ENCODE measurements at places on chromosomes 7 and 10.

GRCh38 chr7:36084485-36085091, 68.5 kb upstream of the EEPD1 start:
- DNase-seq, result peak; percentile 34

DNA sequence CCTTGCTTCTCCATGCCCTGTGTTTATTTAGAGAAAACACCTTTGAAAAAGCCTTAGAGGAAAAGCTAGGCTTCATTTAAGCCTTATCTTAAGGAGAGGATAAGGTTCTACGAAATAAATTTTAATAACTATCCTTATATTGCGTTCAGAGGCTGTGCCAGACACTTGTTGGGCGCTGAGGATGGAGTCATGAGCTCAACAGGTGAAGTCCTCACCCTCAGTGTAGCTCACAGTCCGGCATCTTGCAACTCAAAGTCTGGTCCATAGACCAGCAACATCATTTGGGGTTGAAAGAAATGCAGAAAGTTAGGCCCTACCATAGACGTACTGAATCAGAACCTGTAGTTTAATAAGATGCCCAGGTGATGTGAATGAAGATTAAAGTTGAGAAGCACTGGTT, 3.8 kb upstream of the STMP1 start:
- no peak for DNase-seq

- DNase-seq, result no peak
Observed at GRCh38 chr10:17028798-17029197, 100.8 kb downstream of the CUBN start.

- DNase-seq, result no peak
Observed at GRCh38 chr10:19812976-19813375, 3.3 kb upstream of the PLXDC2 start.

DNA sequence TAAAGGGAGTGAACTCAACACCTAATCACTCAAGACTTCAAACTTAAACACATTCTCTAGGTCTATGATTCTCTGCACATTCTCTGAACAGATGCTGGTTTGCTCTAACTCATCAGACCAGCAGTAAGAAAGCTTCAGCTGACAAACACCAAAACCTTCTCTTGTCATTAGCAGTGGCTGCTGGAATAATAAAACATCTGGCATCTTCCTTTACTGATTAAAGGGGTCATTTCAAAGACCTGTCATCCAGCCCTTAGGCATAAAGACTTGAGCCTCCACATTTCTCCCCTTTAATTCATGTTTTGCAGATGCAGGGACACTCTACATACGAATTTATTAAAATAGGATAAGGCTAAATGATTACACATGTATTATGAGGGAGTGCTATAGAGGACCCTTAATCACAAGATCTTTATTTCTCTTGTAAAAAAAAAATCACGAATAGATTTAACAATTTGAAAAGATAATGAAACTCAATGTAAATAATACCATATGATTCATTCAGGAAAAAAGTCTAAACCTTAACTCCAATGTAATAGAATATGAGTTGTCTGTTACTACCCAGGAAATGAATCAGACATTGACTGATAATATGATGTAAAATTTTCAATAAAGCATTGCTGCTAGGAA, 152.4 kb upstream of the GNAI1 start:
- DNase-seq, result peak; percentile 52

- no peak for DNase-seq
Observed at GRCh38 chr7:138753610-138754009, 44.2 kb upstream of the TMEM213 start.

GRCh38 chr7:105268511-105269392, 120.0 kb downstream of the SRPK2 start:
- peak; percentile 72 for DNase-seq

DNA sequence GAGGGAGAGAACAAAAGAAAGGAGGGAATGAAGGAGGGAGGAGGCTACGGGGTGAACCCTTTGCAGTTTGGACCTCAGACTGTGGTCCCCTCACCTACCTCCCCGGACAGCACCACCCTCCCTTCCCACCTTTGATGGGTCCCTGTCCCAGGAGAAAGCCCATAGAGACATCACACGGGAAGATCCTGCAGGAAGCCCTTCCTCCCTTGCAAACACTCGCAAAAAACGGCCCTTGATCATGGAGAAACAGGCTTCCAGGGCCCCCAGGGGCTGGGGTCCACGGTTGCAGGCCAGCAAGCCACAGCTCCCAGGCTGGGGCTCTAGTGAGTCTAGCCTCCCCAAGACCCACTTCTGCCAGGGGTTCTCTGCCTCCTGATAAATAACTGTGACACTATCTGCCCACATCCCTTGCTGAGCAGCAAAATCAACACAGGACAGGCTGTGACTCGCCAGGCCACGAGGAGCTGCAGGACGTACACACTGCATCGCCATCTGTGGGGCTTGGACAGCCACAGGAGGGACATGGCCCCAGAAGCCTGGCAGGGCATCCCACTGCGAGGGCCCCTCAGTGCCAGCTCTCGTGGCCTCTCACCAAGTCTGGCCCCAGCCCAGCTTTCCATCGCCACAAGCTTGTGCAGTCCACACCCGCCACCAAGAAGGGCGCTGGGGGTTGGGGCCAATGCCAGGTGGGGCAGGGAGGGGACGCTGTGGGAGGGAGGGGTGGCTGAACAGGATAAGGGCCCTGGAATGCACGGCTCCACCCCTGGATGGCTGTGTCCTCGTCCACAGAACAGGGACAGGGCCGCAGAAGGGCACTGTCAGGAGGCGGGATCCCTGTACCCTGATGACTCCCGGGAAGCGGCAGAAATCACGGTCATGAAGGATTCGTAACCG, 34.2 kb downstream of the PDGFA start:
- DNase-seq, result peak; percentile 5
